ENCODE measurements at places on chromosomes 5 and 9. TPM values are rescaled to one million over a fixed set of nuclear protein-coding genes. Genes with fewer than 3 reads are reported as not detected.
A peak's percentile ranks its signal among the peaks of the same experiment; 100 is the strongest.

DNA sequence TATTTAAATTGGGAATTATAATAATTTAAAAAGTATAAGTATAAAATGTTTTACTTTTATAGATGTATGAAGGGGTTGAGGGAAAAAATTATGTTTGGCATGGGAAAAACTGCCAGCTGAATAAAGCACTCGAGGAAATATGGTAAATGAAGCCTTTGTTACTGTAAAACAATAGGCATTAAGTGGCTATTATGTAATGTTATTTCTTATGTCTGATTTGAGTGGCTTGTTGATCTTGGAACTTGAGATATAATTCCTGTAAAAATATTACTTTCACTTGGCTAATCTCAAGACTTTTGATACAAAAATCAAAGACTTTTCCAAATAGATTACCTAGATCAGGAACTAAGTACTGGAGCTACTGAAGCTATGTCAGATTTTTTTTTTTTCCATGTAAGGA is 182.9 kb downstream of the CD180 start:
- H3K4me1 ChIP-seq, result peaks cover 81% of the 10 kb centered on the region
- H3K27me3 ChIP-seq, result no peaks in the 10 kb centered on the region
- peaks cover 8% of the 10 kb centered on the region for H3K36me3 ChIP-seq
- no peak for DNase-seq

- no peaks in the 10 kb centered on the region for H3K36me3 ChIP-seq
- DNase-seq, result no peak
- H3K27ac ChIP-seq, result no peak overlapping the region
- peak overlapping the region; percentile 97 for H3K4me3 ChIP-seq
- peaks cover 66% of the 10 kb centered on the region for H3K4me1 ChIP-seq
These were observed 456.0 kb downstream of the RAB3C start for GRCh38 chr5:59038798-59039295.

GRCh38 chr5:36393656-36394428 is 92.1 kb upstream of the RANBP3L start:
- no peaks in the 10 kb centered on the region for H3K36me3 ChIP-seq
- H3K4me3 ChIP-seq, result no peak overlapping the region
- H3K27me3 ChIP-seq, result no peaks in the 10 kb centered on the region
- no peak overlapping the region for H3K27ac ChIP-seq

DNA sequence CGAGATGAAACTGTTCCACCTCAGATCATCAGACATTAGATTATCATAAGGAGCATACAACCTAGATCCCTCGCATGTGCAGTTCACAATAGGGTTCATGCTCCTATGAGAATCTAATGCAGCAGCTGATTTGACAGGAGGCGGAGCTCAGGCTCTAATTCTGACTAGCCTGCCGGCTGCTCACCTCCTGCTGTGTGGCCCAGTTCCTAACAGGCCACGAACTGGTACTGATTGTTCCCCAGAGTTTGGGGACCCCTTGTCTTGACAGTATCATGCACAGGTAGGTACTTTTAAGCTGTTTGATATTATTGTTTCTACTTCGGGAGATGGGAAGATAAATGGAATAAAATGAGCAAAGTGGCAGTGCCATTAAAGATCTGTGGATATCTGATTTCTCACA is 66.9 kb downstream of the ZCCHC7 start:
- no peaks in the 10 kb centered on the region for H3K4me1 ChIP-seq
- H3K4me3 ChIP-seq, result no peak overlapping the region
- no peak overlapping the region for H3K27ac ChIP-seq
- no peaks in the 10 kb centered on the region for H3K27me3 ChIP-seq

GRCh38 chr9:137807721-137808703 is 69.6 kb upstream of the CACNA1B start:
- H3K27ac ChIP-seq, result no peak overlapping the region
- no peak for DNase-seq
- no peak overlapping the region for H3K4me3 ChIP-seq
- H3K36me3 ChIP-seq, result no peaks in the 10 kb centered on the region
- H3K27me3 ChIP-seq, result no peaks in the 10 kb centered on the region
- H3K4me1 ChIP-seq, result no peaks in the 10 kb centered on the region

DNA sequence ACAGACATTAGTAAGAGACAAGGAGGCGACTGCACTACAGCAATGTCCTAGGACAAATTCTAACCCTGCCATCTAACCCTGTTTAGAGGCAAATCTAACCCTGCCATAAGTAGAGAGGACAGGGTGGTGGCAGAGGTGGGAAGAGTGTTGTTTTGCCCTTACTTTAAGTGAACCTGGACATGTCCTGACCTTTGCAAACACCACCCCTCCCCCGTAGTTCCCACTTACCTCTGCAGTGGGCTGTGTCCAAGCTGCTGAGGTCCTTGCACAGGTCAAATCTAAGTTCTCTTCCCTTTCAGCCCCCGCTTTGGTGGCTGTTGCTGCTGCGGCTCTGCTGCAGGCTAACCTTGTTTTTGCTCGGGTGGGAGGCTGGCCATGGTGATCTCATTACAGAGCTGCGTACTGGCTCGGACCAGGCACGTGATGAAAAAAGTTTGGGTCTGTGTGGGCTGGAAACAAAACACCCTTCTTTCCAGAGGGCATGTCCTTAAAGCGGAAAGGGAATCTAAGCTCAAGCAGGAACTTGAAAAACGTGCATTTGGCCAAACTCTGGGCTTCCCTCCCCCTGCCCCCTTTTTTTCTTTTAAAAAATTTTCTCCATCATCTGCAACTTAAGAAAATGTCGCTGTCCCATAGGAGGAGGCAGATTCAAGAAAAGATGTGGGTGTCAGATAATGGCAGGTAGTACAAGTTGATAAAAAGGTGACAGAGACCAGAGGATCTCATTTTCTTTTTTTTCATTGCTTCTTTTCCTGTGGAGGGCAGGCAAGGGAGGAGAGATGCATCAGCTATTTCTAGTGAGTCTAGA is at the start of gene FAXDC2:
FAXDC2 (minus strand) TSS at position 349 of the 808 bp plus-strand sequence. CDS start 12,425 bp downstream, outside the sequence.
- H3K27me3 ChIP-seq, result no peaks in the 10 kb centered on the region
- no peak within 1 kb of the TSS for H3K27ac ChIP-seq
- H3K4me3 ChIP-seq, result no peak within 1 kb of the TSS
- no peaks in the 10 kb centered on the region for H3K4me1 ChIP-seq
- no peaks in the 10 kb centered on the region for H3K36me3 ChIP-seq
- no peak for DNase-seq

DNA sequence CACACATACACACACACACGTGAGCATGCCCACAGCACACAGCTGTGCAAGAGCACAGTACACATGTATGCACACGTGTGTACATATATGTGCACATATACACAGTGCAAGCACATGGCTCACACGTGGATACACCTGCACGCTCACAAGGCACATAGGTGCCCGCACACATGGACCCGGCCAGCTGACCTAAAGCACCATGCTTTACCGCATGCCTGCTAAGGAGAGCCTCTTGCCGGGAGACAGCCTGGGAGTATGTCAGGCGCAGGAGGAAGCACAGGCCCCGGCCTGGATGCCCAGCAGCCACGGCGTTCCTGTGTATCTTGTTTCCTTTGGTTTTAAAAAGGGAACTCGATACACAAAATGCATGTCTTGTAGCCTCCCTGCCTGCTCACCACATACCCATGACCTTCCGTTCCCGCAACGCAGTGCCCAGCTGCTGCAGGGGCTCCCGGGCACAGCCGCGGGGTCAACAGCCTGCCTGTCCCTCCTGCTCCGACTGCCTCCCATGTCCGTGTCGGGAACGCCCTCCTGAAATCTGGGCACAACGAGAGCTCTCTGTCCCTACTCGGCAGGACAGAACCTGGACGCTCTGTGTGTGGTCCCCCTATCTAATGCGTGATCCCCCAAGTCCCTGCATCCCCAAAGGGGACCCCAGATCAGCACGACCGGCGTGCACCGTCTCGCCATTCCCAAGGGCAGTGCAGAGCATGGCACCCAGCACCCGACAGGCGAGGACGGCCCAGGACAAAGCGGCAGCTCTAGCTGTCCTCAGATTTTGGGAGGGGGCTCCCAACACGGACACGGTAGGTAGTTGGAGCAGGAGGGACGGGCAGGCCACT is 3.6 kb downstream of the SLC12A7 start:
- no peak for DNase-seq
- no peak overlapping the region for H3K4me3 ChIP-seq
- H3K27me3 ChIP-seq, result no peaks in the 10 kb centered on the region
- peaks cover 18% of the 10 kb centered on the region for H3K4me1 ChIP-seq
- no peak overlapping the region for H3K27ac ChIP-seq

DNA sequence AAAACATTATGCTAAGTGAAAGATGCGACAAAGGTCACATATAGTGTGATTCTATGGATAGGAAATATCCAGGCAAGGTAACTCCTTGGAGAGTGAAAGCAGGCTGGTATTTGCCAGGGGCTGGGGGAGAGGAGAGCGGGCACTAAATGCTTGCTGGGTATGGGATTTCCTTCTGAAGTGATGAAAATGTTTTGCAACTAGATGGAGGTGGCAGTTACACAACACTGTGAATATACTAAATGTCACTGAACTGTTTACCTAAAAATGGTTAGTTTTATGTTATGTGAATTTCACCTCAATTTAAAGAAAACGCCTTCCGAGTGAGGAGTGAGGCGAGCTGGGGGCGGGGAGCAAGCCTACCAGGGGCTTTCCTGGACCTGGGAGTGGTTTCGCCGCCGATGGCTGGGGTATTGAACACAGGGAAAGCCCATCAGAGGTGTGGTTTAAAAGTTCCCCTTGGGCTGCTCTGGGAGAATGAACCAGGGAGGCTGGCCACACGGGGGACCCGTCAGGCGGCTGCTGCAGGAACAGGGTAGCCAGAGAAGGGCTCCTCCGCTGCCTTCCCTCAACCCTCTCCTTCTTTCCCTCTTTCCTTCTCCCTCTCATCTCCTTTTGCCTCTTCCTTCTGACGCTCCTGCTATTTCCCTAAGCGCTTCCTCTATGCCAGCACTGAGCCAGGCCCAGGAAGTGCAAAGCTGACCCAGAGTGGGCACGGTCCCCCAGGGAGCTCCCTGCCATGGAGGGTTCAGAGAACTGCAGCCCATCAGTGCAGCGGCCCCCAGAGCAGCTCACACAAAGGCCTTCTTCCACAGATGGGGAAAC is 4.9 kb downstream of the AKNA start:
- no peak overlapping the region for H3K27ac ChIP-seq
- DNase-seq, result no peak
- H3K36me3 ChIP-seq, result no peaks in the 10 kb centered on the region
- H3K27me3 ChIP-seq, result no peaks in the 10 kb centered on the region
- peaks cover 18% of the 10 kb centered on the region for H3K4me1 ChIP-seq

GRCh38 chr5:173018358-173018757 is 34.8 kb downstream of the ATP6V0E1 start:
- peaks cover 9% of the 10 kb centered on the region for H3K36me3 ChIP-seq
- H3K4me3 ChIP-seq, result no peak overlapping the region
- no peak for DNase-seq
- H3K27me3 ChIP-seq, result no peaks in the 10 kb centered on the region
- H3K27ac ChIP-seq, result no peak overlapping the region
- peaks cover 34% of the 10 kb centered on the region for H3K4me1 ChIP-seq

DNA sequence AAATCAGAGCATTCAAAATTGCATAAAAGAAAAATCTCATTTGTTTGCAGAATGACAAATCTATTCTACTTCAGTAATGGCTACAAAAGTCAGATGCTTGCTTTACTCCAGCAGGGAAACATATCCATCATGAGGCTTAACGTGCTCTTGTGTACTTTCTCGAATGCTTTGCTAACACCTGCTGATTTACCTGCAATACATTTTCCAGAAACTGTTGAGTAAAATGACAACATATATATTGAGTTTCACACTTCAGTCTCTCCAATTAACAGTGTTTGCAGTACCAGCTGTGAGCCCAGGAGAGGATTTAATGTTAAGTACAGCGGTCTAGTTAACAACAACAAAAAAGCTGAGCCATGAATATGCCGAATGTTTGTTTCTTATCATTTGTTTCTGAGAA is 391.5 kb upstream of the SMC2 start:
- no peak overlapping the region for H3K27ac ChIP-seq
- H3K4me1 ChIP-seq, result no peaks in the 10 kb centered on the region
- H3K4me3 ChIP-seq, result no peak overlapping the region

DNA sequence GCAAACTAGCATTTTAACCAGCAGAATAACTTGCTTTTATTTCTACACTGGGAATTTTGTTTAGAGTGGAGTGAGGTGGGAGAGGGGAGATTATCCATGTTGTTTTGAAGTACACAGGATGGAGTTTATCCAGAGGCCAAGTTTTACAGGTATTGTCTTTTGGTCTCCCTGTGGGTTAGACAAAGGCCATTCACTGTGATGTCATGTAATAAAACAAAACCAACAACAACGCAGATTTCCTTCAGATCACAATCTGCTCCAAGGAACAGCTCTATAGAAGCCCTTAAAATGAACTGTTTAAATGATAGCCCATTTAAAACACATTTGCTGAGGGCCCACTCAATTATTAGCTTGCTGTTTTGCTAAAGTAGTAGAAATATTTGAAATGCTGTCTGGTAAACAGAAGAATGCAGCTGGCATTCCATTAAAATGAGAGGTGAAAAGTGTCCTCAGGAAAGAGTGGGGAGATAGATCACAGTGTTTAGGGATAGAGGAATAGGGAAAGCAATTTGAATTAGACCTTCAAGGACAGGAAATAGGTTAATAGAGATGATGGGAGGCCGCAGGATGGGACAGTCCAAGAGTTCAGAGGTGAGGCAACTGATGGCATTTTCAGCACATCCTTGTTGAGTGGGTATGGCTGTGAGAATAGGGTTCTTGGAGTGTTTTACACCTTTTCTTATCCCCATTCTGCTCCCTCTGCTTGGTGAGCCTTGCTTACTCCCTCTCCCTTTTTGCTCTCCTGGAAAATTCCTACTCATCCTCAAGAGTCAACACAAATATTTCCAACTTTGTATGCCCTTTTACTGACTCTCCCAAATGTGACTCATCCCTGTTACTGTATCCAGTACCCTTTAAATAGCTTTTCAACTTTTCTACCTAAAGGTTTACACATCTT is 140.1 kb upstream of the NR3C1 start:
- H3K4me1 ChIP-seq, result peaks cover 20% of the 10 kb centered on the region
- H3K4me3 ChIP-seq, result no peak overlapping the region
- DNase-seq, result no peak
- no peak overlapping the region for H3K27ac ChIP-seq
- no peaks in the 10 kb centered on the region for H3K36me3 ChIP-seq

- H3K27ac ChIP-seq, result no peak overlapping the region
- H3K36me3 ChIP-seq, result no peaks in the 10 kb centered on the region
- peaks cover 9% of the 10 kb centered on the region for H3K27me3 ChIP-seq
- DNase-seq, result no peak
These were observed 12.3 kb downstream of the GLRA1 start for GRCh38 chr5:151912360-151912759.

- no peak overlapping the region for H3K4me3 ChIP-seq
- no peak overlapping the region for H3K27ac ChIP-seq
- H3K36me3 ChIP-seq, result no peaks in the 10 kb centered on the region
- DNase-seq, result no peak
- no peaks in the 10 kb centered on the region for H3K27me3 ChIP-seq
- H3K4me1 ChIP-seq, result peaks cover 22% of the 10 kb centered on the region
These were observed 43.4 kb upstream of the PDE8B start for GRCh38 chr5:77167063-77167462.

- H3K4me3 ChIP-seq, result no peak overlapping the region
- H3K27ac ChIP-seq, result no peak overlapping the region
- H3K27me3 ChIP-seq, result no peaks in the 10 kb centered on the region
- no peak for DNase-seq
- no peaks in the 10 kb centered on the region for H3K4me1 ChIP-seq
These were observed 85.7 kb downstream of the TNC start for GRCh38 chr9:115032296-115032695.

- no peaks in the 10 kb centered on the region for H3K36me3 ChIP-seq
- DNase-seq, result no peak
- no peak overlapping the region for H3K27ac ChIP-seq
These were observed 53.1 kb upstream of the ANKRD55 start for GRCh38 chr5:56286015-56286884.

GRCh38 chr5:80937584-80938356 is 22.4 kb upstream of the RASGRF2 start:
- H3K4me1 ChIP-seq, result no peaks in the 10 kb centered on the region
- no peak overlapping the region for H3K4me3 ChIP-seq
- no peak for DNase-seq

TTC39B gene
- total RNA-seq, result 8.7 TPM

SUSD3 gene
- 8.7 TPM for total RNA-seq

PSD2 gene
- 0.08 TPM for total RNA-seq

CBY3 gene
- not detected for total RNA-seq
